ENCODE measurements at places on chromosomes 1 and 21.

- no peak for DNase-seq
Measured at GRCh38 chr1:156516821-156517220, 16.2 kb upstream of the MEF2D start.

GRCh38 chr1:173112129-173112528 lies 61.4 kb upstream of the TNFSF18 start:
- DNase-seq = no peak

DNA sequence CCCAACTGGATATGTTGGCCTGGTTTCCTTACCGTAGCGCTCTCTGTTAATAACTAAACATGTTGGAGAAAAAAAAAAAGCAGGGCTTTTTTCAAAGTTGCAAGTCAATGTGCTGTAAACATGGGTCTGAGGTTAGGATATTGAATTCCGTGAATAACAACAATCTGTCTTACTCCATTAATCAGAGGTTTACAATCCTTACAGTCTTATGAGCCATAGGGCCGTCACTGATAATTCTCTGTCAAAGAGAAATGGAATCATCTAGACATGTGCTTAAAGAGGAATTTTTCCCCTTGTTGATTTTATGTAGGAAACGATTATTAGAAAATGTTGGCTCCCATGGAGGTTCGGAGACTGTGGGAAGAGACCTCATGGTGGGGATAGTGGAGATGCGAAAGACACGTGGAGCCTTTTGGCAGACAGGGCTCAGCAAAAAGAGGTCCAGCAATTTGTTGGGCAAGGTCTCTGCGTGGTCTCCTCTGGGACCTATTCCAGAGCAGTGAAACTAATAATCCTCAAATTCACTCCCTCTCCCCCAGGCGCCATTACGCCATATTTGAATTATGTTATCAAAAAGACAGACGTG lies 83.5 kb upstream of the CLDN14 start:
- DNase-seq = no peak

DNA sequence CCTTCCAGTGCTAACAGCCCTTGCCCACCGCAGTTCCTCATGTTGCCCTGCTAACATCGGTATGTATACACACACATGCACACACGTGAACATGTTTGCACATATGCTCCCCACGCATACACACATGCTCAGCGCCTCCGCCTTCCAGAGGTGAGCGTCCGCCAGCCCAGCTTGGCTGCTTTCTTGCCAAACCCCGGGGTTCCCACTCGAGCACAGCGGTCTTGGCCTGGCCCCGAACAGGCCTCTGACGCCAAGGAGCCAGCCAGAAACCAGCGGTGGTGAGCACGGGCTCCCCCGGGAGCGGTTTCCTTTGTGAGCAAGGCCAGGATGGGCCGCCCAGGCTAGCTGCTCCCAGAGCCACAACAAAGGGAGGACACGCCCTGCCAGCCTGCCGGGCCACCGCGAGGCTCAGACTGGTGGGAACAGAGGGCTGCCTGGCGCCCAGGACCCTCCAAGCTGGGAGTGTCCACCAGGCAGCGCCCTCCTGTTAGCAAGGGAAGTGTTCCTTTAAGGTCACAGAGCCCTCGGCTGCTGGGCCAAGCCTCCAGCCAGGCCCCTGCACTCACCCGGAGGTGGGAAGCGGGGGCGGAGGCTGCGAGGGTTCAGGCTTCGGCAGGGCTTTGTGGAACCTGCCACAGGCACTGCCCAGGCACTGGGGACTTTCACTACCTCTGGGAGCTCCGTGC lies 65.4 kb downstream of the ALPL start:
- DNase-seq = no peak

DNA sequence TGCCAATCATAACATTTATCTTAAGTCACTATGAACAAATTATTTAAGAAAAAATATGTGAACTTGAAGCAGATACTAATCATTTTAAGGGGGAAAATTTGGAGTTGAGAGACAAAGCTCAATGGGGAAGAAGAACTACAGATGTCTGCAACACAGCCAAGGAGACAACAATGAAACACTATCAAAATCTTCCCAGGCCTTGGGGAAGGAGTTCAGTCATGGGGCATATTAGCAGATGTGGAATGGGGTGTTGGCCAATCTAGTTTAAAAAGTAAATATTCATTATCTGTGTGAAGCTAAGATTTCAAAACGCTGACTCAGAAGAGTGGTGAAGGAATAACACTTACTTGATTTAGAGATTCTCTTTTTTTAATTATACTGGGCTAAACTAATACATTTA lies 671.6 kb upstream of the ZP4 start:
- DNase-seq = no peak

- no peak for DNase-seq
Measured at GRCh38 chr1:240235521-240236288, 144.0 kb downstream of the FMN2 start.

DNA sequence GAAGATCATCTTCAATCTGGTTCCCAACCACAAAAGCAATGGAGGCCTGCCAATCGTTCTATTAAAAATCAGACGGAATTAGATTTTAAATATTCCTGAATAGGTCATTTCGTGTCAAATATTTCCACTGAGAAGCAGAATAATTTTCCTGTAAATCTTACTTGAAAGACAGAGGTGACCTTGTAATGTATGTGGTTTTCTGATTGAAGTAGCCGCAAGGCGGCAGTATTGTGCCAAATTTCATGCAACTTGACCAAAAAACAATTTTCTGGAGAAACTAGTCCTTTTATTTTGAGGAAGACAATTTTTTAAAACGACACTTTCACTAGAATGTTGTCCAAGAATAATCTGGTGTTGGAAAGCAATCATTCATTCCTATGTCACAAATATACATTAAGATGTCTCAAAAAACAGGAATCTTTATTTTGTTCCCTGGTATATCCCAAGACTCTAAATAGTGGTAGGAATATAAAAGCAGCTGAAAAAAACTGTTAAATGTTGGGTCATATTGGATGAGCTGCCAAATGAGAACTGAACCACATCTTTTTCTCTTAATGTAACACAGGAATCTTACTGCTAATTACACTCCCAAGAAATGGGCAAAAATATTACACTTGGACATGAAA lies 33.6 kb downstream of the SPAG17 start:
- DNase-seq = no peak

DNA sequence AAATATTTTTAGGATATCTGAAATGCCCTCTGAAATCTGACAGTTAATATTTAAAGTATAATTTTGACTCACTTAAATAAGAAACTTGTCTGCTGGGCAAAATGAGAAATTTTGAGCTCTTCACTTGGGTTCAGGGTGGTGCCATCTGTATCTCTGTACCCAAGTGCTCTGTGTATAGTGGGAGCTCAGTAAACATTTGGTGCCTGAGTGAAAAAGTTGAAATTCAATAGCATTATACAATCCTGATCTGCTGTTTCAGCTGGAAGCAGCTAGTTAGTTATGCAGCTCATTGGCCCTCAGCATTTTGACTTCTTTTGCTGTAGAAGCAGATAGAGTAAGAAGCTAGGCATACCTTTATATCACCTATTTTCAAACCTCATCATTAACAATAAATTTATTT lies 73.3 kb downstream of the RPE65 start:
- DNase-seq = no peak

DNA sequence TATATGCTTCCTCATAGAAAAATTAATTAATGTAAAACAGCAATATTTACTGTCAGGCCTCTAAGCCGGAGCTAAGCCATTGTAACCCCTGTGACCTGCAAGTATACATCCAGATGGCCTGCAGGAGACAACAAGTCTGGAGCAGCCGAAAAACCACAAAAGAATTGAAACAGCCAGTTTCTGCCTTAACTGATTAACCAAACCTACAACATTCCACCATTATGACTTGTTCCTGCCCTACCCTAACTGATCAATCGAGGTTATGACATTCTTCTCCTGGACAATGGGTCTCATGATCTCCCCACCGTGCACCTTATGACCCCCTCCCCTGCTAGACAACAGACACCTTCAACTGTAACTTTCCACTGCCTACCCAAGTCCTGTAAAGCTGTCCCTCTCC lies 205.8 kb upstream of the DUSP10 start:
- DNase-seq = no peak

DNA sequence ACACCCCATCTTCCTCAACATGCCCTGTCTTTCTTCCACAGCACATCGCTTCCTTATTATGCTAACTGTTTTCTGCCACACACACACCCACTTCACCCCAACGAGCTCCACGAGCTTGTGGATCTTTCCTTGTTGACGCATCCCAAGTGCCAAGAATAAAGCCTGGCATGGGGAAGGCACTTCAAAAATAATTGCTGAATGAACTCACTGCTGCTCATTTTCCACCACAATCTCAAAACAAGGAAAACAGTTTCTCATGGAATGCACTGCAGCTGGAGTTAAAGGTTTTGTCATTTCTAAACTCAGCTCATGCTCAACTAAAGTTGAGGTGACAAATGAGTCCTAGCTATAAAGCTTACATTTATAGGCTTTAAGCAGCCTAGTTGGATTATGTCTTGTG lies 86.0 kb downstream of the TIAM1 start:
- DNase-seq = no peak

DNA sequence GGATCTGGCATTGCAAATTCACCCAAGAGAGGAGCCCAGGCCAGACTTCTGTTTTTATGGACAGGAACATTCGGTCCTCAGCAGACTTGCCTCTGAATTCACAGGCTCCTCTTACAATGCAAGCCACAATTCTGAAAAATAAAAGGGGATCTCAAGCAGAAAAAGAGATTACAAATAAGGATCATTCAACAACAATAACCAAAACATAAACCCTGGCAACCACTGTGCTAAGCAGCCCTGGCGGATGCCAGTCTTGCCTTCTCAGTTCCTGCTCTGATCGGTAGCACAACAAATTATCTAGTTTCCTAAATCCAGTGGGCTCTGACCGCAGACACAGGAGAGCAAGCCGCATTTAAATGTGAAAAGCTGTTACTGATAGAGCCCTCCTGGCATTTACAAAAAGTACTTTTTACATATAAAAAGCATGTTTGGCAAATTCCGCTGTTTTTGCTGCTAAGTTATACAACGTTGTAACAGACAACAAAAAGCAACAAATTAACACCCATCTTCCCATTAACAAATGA lies 123.4 kb upstream of the FOXD3 start:
- no peak for DNase-seq

DNA sequence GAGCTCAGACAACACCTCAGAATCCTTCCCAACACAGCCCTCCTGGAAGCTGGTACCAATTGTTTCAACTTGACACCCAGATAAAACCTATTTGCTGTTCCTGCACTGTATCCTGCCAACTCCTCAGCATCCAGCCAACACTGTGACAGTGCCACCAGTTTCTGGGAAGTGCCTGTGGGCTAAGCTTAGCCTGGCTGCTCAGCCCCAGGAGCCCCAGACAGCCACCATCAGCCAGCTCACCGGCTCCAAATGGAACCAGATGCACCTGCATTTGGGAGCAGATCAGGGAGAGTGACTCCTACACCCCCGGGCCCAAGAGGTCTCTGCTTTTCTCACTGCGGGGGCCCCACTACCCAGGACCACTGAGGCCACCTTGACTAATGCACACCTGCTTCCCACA lies 24.9 kb downstream of the KCNN3 start:
- DNase-seq = no peak

DNA sequence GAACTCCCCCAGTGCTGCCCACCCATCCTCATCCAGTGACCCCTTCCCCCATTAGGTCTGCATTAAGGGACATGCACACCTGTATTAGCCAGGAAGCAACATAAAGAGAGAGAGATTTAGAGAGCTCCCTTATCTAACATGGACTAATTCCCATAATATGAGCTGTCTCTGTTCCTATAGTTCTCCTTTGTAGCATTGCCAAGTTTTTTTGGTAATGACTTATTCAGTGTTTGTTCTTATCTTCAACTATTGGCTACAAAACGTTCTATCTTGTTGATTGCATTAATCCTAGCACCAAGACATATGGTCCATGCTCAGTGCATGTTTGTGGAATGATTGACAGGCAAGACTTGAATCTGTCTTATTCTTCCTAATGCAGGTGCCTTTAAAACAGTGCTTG lies 264.0 kb downstream of the ADGRL2 start:
- DNase-seq = no peak

- DNase-seq = no peak
Measured at GRCh38 chr1:201400852-201401230, 1.7 kb upstream of the LAD1 start.

GRCh38 chr1:18798533-18798932 lies 60.9 kb downstream of the TAS1R2 start:
- DNase-seq = no peak

- DNase-seq = no peak
Measured at GRCh38 chr1:11850156-11850555, 2.6 kb upstream of the NPPA start.

- no peak for DNase-seq
Measured at GRCh38 chr1:115447672-115448071, 109.6 kb upstream of the NGF start.

DNA sequence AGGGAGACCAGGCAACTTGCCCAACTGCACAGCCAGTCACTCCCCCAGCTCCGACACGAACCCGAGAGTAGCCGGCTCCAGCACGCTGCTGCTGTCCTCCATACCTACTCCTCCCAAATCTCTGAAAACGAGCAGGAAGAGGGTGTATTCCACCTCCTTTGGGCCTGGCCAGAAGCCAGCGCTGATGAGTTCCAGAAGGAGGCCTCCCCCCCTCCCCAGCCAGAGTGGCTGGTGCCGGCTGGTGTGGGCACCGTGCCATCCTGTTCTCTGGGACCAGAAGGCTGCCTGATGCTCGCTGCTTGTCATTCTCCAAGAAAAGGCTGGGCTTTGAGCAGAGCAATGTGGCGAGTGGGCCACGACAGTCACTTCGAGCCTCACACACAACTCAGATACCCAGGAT lies 22.2 kb downstream of the KCNN3 start:
- no peak for DNase-seq

- DNase-seq = no peak
Measured at GRCh38 chr1:22318279-22318981, 133.2 kb upstream of the ZBTB40 start.

DNA sequence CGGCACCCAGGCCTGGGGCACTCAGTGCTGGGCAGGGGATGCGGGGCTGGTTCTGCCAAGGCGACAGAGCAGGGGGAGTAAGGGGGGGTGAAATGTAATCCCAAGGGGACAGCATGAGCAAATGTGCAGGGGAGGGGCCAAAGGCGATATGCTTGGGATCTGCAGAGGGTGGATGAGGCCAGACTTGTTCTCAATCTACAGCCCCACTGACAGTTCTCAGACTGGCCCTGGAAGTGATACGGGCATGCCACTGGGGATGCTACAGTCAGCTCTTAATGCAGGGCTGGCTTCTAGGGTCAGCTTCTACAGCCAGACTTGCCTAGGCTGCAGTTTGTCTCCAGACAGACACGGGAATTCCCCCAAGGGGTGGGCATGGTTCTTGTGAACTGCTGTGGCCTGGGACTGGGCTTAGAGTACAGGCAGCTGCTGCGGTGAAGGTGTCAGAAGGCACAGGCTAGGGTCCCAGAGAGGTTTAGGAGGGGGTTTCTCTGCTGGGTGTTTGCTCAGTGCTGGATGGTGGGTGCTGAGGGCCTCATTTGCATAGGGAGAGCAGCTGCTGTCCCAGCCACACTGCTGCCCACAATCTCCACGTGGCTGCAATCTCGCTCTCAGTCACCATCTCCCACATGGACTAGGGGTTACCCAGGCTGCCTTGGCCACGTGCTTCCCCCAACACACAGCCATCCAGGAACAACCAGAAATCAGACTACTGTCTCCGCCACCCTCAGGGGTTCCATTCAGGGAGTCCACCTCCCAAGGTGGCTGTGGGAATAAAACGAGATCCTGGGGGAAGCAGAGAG lies 190.1 kb downstream of the HIVEP3 start:
- no peak for DNase-seq

- no peak for DNase-seq
Measured at GRCh38 chr1:89112871-89113613, 12.9 kb downstream of the GBP2 start.

- DNase-seq = no peak
Measured at GRCh38 chr1:205417870-205418635, 3.8 kb downstream of the LEMD1 start.

GRCh38 chr1:119943216-119943615 lies 46.9 kb upstream of the ADAM30 start:
- no peak for DNase-seq

GRCh38 chr1:58447042-58447441 lies 99.5 kb downstream of the OMA1 start:
- DNase-seq = no peak

All from stimulated activated CD4-positive, alpha-beta T cell treated with anti-CD3 and anti-CD28 coated beads, TNF-alpha, amount 100 ng/mL, for 1 hour (primary cell).